ENCODE measurements at places on chromosomes 1 and 21.
A peak's percentile ranks its signal among the peaks of the same experiment; 100 is the strongest.

DNA sequence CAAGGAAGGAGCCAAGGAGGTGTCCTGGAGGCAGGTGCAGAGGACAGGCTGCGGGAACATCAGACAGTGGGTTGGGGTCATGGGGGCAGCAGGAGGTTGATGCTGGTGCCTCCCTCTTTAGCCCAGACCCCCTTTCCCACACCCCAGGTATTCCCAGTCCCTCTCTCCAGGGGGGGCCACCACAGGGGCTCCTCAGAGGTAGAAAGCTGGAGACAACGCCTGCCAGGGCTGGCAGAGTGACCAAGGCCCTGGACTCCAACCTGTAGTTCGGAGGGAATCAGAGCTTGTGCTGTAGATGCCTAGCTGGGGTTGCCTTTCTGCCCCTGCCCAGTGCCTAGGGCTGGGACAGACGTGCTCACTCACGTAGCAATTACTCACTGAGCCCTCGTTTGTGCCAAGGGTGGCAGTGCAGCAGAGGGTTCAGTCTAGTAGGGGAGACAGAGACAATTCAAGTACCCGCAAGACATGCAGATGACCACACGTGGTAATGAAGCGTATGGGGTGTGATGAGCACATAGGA lies 148.2 kb downstream of the PTPRU start:
- no peak for DNase-seq

DNA sequence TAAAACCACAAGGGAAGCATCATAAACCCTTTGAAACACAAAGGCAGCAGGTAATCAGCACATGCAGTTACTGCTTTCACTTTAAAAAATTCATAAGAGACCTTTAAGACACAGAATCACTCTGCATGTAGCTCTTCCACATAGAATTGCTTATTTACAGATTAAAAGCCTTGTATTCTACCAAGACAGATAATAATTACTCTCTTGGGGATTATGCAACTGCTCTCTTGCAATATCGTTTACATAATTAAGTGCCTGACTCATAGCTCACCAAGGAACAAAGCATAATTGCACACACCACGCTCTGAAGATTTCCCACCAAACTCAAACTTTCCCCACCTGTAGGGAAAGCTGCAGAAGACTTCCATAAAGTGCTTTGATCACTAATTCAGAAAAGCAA lies 87.9 kb downstream of the VAV3 start:
- no peak for DNase-seq

- DNase-seq = peak; percentile 37
These were observed 71.6 kb downstream of the NENF start for GRCh38 chr1:212504171-212504803.

DNA sequence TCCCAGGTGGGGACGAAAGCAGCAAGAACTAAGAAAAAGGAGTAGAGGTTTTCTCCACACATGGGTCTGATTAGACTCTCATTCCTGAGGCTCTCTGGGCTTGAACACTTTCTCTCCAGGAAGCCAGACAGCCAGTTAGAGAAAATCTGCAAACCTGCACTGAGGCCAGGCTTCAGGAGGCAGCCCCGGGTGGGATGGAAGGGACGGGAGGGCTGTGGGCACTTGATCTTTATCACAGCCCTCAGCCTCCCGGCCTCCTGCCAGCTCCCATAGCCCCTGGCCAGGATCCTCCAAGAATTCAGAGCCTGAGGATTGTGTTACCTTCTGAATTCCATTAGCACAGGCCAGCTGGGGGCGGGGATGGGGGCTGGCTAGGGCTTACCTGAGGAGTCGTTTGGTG lies 40.1 kb downstream of the SERTAD4 start:
- DNase-seq = no peak

- no peak for DNase-seq
These were observed 63.1 kb downstream of the CDC14A start for GRCh38 chr1:100415498-100415778.

GRCh38 chr21:42680429-42680828 lies 27.0 kb downstream of the PDE9A start:
- no peak for DNase-seq

GRCh38 chr1:217620814-217621213 lies 10.1 kb downstream of the GPATCH2 start:
- DNase-seq = no peak

DNA sequence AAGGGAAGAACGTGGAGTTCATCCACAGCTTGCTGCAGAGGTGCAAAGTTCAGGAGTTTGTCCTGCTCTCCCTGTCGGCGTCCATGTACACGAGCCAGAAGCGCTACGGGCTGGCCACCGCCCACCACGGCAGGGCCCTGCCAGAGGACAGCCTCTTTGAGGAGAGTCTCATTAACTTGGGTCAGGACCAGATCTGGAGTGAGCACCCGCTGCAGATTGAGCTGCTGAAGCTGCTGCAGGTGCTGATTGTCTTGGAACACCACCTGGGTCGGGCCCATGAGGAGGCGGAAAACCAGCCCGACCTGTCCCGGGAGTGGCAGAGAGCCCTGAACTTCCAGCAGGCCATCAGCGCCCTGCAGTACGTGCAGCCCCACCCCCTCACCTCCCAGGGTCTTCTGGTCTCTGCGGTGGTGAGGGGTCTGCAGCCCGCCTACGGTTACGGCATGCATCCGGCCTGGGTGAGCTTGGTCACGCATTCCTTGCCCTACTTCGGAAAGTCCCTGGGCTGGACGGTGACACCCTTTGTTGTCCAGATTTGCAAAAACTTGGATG lies 73.8 kb upstream of the MORC3 start:
- DNase-seq = no peak

DNA sequence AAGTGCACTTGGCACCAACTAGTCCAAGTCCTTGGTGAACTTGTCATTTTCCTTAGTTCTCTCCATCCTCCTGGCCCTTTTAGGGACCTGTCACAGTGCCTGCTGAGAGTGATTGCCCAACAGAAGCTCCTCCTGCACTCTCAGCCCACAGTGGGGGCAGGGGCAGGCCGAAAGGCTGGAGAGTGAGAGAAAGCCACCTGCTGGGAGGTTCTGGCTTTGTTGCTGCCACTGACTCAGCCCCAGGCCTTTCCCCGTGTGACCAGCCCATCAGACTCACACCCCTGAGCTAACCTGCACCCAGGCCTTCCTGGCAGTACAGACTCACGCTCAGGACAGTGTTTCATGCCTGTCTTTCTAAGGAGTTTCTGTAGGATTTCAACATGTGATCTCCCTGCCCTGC lies 17.1 kb upstream of the PROK1 start:
- DNase-seq = peak; percentile 11

DNA sequence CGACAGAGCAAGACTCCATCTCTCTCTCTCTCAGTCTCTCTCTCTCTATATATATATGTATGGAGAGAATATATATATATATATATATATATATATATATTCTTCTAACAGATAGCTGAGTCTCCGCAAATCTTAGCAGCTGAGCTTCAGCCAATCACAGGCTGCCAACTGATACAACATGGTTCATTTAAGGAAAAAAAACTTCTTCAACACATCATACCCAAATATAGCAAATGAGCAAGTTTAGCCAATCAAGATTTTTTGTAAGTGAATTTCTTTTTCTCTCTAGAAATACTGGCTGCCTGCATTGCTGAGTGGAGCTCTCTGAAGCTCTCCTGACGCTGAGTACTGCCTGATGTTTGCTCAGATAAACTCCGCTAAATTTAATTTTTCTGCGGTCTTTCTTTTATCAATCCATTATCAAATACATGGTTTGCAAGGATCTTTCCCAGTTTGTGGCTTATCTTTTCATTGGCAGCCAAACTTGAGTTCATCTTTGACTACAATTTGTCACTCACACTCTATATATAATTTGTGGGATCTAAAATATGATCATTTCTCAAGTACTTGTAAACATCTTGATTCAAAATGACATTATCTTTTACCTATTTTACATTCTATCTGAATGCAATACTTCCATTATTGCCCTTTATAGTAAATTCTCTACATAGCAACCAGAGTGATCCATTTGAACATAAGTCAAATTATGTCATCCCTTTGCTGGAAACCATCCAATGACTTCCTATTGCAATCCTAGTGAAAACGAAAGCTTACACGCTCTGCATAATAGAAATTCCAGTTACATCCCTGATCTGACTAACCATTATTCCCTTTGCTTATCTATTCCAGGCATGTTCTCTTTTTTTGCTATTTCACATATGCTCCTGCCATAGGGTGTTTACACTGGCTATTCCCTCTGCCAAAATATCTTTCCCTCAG lies 2131.7 kb downstream of the MRPL39 start:
- DNase-seq = no peak

DNA sequence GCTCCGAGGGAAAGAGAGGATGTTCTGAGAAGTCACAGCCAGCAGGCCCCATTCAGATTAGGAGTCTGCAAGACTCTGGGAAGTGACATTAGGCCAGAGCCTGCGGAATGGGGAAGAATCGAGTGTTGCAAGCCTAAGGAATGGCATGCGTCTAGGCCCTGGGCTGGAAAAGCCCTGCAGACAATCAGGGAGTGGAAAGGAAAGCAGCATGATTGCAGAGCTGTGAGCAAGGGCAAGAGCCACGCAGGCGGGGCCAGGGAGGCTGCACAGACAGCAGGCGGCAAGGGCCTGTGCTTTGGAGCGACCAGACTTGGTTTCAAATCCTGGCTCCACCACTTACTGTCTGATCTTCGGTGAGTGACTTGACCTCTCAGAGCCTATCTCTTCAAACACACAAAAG lies 118.2 kb downstream of the RRAGC start:
- DNase-seq = no peak

- no peak for DNase-seq
These were observed 603.7 kb upstream of the CAMK1G start for GRCh38 chr1:208979776-208980175.

DNA sequence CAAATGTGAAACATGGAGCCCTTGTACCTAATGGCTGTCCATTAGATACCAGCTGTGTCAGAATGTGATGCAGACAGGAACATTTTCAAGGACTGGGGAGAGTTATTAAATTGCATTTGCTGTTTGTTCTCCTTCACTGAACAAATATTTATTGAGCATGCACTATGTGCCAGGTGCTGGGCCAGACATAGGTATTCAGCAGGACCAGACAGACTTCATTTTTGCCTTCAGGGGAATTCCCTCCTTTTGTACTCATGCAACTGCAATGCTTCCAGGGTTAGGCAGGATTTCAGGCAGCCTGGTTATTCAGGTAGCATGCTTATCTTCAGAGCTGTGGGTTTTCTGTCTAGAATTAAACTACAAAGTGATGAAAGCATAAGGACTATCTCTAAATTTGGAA lies 64.2 kb upstream of the SMYD2 start:
- DNase-seq = no peak

DNA sequence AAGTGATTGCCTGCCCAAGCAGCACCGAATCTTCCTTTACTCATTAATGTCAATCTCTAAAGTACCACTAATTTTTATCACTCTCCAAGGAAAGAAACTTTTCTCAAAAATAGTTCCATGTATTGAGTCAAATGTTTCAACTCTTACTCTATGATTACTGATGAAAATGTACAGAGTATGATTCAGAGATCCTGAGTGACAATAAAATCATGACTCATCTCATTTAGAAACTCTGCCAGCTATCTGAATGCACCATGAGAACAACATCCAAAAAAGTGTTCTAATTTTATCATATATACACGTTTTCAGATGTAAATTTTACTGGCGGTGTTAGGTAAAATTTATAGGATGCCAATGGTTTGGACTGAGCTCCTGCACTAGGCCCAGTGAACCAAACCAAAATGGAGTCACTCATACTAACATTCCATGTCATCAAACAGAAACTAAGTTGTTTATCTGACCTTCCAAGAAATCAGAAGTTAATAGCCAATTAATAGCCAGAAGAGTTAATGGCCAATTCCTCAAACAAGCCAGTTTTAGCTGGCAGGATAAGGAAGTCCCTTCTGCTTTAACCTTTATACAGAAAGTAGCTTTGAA lies 22.6 kb downstream of the PLPPR5 start:
- DNase-seq = no peak

DNA sequence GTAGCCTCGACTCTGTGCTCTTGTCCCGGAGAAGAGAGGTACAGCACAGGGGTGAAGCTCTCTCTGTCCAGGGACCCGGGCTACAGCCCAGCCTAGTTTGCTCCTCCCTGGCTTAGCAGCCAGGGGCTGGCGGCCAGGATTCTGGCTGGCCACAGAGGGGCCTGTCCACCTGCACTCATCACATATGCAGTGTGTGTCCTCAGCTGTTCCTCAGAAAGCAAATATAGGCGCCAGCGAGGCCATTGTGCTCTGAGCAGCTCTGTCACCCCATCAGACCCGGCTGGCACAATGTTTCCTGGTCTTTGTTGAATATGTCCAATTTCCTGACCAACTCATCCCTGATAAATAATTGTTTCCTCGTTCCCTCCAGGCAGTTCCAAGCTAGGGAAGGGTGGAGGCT lies 28.5 kb downstream of the KCND3 start:
- no peak for DNase-seq

DNA sequence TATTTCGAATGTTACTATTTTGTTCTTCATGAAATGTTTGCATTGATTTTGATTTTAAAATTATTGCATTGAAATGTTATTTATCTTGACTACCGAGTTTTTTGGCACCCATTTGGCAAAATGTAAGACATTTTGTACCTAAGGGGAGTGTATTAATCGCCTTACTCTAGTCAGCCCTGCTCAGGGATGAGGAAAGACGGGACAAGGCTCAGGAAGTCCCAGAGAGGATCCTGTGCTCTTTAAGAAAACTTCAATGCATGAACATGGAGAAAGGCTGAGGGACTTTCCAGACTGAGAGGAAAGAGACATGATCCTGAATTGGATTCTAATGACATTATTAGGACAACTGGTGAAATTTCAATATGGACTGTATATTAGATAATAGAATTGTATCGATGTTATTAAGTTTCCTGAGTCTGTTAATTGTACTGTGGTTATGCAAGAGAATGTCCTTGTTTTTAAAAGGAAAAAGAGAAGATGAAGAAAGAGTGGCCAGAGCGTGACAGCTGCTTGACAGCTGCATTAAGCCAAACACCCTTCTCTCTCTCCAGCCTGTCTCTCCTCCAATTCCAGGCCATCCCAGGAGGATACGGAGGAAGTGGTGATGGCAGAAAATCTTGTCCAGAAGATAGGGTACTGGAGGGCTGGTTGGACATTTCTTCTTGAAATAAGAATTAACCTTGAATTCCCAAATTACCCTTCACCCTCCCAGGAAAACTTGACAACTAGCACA lies 66.0 kb downstream of the PLEKHA6 start:
- no peak for DNase-seq

DNA sequence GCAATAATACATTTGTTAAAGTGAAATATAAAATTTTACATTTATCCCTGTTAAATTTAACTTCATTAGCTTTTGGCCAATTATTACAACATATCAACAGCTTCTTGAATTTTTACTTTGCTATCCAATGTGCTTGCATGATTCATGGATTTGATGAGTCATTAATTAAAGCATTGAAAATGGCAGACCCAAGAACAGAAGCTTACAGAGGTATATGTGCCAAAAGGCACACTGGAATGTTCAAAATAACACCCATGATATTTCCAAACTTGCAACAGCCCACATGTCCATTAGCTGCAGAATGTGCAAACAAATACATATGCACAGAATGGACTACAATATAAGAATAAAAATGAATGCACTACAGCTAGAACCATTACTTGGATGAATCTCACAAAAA lies 76.4 kb upstream of the MAN1A2 start:
- no peak for DNase-seq

- peak; percentile 60 for DNase-seq
These were observed 729 bp downstream of the APP start for GRCh38 chr21:26169611-26170470.

- DNase-seq = no peak
These were observed 14.3 kb downstream of the ACKR1 start for GRCh38 chr1:159218649-159219636.
